Upper lobe of left lung (tissue), 6 donors: ENCODE measurements at places on chromosomes 2 and 18. TPM values are rescaled to one million over a fixed set of nuclear protein-coding genes. Genes with fewer than 3 reads are reported as not detected.

DNA sequence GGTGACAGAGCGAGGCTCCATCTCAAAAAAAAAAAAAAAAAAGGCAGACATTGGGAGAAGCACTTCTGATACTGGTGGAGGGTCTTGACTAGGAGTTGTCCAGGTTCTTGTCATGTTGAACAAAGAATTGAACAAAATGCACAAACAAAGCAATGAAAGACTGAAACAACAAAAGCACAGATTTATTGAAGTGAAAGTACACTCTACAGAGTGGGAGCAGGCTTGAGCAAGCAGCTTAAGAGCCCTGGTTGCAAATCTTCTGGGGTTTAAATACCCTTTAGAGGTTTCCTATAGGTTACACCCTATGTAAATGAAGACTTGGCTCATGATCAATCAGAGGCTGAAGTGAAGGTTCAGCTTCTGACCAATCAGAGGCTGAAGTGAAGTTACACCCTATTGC is 6.4 kb upstream of the SS18 start:
- no peaks in the 10 kb centered on the region for H3K36me3 ChIP-seq
- no peak overlapping the region for H3K4me3 ChIP-seq
- H3K4me1 ChIP-seq: no peaks in the 10 kb centered on the region
- DNase-seq: no peak

GRCh38 chr2:29233428-29233827 is 118.2 kb downstream of the CLIP4 start:
- no peak overlapping the region for H3K4me3 ChIP-seq
- no peak overlapping the region for H3K27ac ChIP-seq
- H3K4me1 ChIP-seq: no peaks in the 10 kb centered on the region
- H3K27me3 ChIP-seq: no peaks in the 10 kb centered on the region

- H3K27me3 ChIP-seq: no peaks in the 10 kb centered on the region
- no peaks in the 10 kb centered on the region for H3K36me3 ChIP-seq
Observed at GRCh38 chr18:29154196-29154757, 977.3 kb upstream of the CDH2 start.

DNA sequence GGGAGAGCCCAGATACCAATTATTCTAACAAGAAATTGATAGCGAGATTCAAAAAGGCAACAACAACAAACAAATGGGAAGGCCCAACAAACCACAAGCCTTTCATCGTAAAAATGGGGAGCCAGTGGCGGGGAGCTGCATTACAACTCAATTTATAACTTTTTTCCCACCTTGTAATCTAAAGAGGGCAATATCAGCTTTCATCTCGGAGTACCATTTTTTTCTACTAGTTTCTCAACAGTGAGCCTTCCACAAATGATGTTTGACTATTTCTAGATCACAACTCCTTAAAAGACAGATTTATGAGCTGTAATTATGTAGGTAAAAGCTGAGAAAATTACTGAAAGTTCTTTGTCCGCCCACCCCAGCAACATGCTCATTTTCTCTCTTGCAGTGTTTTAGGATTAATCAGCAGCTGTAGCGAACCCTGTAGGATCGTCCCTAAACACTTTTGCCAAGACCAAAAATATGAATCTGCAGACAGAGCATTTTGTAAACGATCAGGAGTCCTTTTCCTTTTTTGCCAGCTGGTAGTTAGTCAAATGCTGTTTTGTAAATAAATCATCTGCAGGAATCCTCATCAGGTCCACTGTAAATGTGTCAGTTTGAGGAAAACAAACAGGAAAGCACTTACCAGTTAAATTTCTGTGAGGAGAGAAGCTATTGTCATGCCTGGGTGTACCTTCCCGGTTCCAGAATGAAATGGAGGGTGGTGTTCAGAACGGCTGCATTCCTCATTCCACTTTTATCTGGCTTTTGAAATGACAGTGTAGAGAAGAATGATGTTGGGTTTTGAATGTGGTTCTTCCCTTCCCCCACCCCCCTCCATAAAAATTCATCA is 53.2 kb downstream of the EEF1B2 start:
- no peak overlapping the region for H3K4me3 ChIP-seq
- no peaks in the 10 kb centered on the region for H3K27me3 ChIP-seq
- no peaks in the 10 kb centered on the region for H3K4me1 ChIP-seq
- H3K36me3 ChIP-seq: no peaks in the 10 kb centered on the region
- no peak overlapping the region for H3K27ac ChIP-seq

DNA sequence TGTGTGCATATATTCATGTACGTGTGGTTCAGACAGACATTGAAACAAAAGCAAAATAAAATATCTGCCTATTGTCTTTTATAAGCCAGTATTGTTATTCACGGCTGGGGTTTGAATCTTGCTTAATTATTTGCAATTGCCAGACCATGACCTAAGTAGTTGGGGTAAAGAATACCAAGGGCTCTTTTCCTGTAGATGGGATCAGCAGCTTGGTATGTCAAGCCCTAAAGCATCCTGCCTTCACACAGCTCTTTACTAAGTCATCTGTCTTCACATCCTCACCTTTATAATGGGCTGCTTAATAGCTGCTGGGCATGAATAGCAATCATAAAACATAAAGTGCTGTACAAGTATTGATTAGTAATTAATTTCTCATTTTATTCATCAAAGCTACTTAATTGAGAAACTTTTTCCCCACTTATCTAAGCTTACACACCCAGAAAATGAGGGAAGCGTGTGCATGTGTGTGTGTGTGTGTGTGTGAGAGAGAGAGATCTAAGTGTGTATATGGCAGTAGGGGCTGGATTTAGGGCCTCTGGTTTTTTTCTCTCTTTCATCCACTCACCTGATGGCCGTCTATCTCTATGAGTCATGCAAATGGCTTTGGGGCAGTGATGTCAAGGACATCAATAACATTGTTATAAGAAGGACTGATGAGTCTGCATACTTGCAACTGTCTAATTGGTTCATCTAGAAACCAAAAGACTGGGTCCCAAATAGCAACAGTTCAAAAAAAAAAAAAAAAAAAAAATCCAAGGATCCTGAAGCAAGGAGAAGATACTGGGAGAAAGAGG is 244.1 kb upstream of the TNP1 start:
- H3K36me3 ChIP-seq: no peaks in the 10 kb centered on the region
- H3K27me3 ChIP-seq: no peaks in the 10 kb centered on the region
- H3K27ac ChIP-seq: no peak overlapping the region
- H3K4me3 ChIP-seq: no peak overlapping the region

DNA sequence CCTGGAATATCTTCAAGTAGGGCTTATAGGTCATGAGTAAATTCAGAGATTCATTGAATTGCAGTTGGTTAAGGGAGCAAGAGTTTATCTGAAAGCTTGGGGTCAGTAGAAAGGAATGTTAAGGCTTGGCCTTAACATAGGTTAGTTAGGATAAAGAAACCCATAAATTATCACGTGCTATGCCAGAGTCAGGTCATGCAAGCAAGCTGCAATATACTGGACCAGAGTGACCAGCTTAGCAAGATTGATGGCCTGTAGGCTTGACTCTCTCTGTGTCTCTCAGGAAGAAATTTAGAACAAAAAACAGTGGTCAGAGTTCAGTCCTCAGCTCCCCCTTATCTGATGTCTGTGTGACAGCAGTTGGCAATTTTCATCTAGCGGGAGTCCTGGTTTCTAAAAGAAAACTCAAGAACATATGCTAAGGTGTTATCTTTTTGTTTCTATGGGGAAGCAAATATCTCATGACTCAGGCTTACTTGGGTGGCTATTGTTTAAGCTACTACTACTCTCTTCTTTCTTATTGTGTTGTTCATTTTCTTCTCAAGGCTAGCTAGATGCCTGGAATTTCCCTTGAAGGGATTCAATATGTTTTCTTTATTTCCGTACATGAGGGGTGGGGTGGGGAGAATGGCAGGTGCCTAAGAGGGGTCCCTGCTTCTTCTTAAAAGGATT is 28.7 kb upstream of the MARCO start:
- H3K27me3 ChIP-seq: no peaks in the 10 kb centered on the region
- no peak overlapping the region for H3K4me3 ChIP-seq
- H3K27ac ChIP-seq: no peak overlapping the region
- H3K36me3 ChIP-seq: no peaks in the 10 kb centered on the region

GRCh38 chr2:45648636-45649035 is 2.8 kb upstream of the PRKCE start:
- no peaks in the 10 kb centered on the region for H3K36me3 ChIP-seq
- DNase-seq: no peak
- no peaks in the 10 kb centered on the region for H3K27me3 ChIP-seq
- no peak overlapping the region for H3K4me3 ChIP-seq

- H3K4me1 ChIP-seq: no peaks in the 10 kb centered on the region
- no peak overlapping the region for H3K4me3 ChIP-seq
- no peaks in the 10 kb centered on the region for H3K27me3 ChIP-seq
- H3K36me3 ChIP-seq: no peaks in the 10 kb centered on the region
Observed at GRCh38 chr2:147567136-147567535, 277.7 kb upstream of the ACVR2A start.

- H3K4me1 ChIP-seq: peaks cover 24% of the 10 kb centered on the region
- H3K4me3 ChIP-seq: no peak overlapping the region
- no peak overlapping the region for H3K27ac ChIP-seq
- peaks cover 30% of the 10 kb centered on the region for H3K36me3 ChIP-seq
- H3K27me3 ChIP-seq: no peaks in the 10 kb centered on the region
- DNase-seq: no peak
Observed at GRCh38 chr2:9846554-9846953, 3.3 kb downstream of the TAF1B start.

DNA sequence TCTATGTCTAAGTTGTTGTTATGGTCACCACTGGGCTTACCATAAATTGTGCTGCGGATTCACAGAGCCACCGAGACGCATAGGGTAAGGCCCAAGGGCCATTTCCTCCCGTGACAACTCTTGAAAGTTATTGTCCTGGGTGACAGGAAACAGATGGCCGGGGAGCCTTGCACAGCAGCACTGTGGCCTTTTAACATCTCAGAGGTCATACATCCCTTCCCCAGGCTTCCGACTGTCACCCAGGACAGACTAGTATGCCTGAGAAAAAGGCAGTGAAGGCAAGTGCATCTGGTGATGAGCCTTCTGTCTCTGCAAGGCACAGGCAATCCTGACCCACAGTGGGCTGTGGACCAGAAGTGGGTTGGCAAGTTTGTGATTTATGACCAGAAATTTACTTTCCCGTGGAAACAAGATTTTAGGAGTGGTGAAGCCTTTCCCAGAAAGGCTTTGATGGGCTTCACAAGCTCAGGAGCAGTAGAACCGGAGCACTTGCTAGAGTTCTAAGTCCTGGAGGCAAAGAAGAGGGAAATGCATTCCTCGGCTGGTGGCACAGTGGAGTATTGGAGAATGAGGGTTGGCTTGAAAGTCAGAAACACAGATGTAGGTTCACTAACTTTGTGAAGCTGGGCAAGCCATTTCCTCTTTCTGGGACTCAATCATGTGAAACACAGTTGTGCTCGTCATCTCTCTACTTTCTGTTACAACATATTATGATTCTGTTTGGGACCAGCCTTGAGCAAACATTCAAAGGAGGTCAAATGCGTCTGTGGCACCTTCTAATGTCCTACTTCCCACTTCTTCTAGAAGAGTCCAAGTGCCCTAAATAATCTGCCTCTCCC is 2.0 kb upstream of the CAPN14 start:
- H3K36me3 ChIP-seq: no peaks in the 10 kb centered on the region
- H3K4me3 ChIP-seq: no peak overlapping the region
- no peak overlapping the region for H3K27ac ChIP-seq
- H3K27me3 ChIP-seq: no peaks in the 10 kb centered on the region
- no peak for DNase-seq
- peaks cover 6% of the 10 kb centered on the region for H3K4me1 ChIP-seq

DNA sequence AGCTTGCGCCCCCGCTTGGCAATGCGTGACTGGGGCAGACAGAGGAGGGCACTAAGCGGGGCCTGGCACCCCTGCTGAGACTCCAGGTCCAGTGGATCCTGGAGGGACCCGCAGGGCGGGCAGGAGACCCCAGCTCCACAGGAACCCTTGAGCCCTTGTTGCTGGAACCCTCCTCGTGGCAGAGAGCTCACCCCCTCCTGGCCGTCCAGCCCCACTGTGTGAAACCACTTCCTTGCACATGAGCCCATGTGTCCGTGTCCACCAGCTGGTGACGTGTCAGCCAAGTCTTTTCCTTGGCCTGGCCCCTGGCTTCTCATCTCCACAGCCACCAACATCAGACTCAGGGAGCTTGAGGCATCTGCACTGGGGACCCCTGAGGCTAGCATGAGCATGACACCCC is 38.0 kb downstream of the BIN1 start:
- DNase-seq: peak; percentile 78
- H3K27ac ChIP-seq: no peak overlapping the region
- no peak overlapping the region for H3K4me3 ChIP-seq
- no peaks in the 10 kb centered on the region for H3K27me3 ChIP-seq

- H3K36me3 ChIP-seq: no peaks in the 10 kb centered on the region
- H3K4me3 ChIP-seq: no peak overlapping the region
- H3K27me3 ChIP-seq: no peaks in the 10 kb centered on the region
- H3K27ac ChIP-seq: no peak overlapping the region
- no peak for DNase-seq
- H3K4me1 ChIP-seq: no peaks in the 10 kb centered on the region
Observed at GRCh38 chr2:49044350-49045079, 109.8 kb downstream of the FSHR start.

DNA sequence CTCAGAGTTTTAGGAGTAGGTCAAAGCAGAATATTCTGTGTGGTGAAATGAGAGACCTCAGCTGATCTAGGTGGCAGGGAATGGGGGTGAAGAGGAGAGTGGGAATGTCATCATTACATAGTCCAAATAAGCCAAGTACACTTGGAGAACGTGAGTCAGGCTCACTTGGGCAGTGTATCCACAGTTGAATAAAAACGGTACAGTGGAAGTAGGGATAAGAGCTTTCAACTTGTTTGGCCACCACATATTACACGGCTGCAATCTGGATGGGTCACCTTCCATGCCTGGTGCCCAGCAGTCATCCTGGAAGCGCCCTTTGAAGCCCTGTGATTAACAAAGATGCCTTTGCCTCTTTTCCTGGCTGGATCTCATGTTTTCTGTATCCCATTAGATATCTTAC is 28.6 kb downstream of the MIB1 start:
- no peaks in the 10 kb centered on the region for H3K4me1 ChIP-seq
- no peak overlapping the region for H3K4me3 ChIP-seq
- no peak overlapping the region for H3K27ac ChIP-seq
- peaks cover 3% of the 10 kb centered on the region for H3K36me3 ChIP-seq
- H3K27me3 ChIP-seq: no peaks in the 10 kb centered on the region
- DNase-seq: no peak

SCLY gene
- total RNA-seq: 19.9 TPM

RAB6C gene
- not detected for total RNA-seq

NEMP2 gene
- 2.9 TPM for total RNA-seq

ERBB4 gene
- total RNA-seq: 24.2 TPM

SCN1A gene
- 13.0 TPM for total RNA-seq

FIGLA gene
- total RNA-seq: not detected

SCYGR6 gene
- total RNA-seq: not detected

DPP4 gene
- total RNA-seq: 22.2 TPM

CFC1 gene
- not detected for total RNA-seq

FABP1 gene
- total RNA-seq: not detected

KCNE4 gene
- total RNA-seq: 1.9 TPM
